ENCODE measurements at places on chromosomes 13 and 19. TPM values are rescaled to one million over a fixed set of nuclear protein-coding genes. Genes with fewer than 3 reads are reported as not detected.

DNA sequence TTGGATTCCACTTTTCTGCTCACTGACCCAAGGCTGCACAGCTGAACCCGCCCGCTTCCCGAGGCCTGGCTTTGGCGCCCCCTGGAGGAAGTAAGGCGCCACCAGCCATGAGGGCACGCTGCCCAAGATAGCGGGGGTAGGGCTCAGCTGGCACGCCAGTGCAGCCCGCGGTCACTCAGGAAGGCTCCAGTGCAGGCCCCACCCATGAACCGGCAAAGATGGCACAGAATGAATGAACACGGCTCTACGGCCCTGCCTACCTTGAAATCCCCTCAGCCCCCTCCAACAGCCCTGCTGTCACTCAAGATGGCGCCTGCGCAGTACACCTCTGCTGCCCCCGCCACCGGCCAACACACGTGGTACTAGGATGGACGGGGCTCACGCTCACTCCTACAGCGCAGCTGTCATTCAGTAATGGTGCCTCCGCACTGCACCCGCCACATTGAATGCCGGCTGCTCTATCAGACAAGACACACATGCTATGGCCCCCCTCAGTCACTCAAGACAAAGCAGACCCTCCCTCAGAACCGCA is 3.0 kb downstream of the PEG3 start:
- peak; percentile 65 for DNase-seq

DNA sequence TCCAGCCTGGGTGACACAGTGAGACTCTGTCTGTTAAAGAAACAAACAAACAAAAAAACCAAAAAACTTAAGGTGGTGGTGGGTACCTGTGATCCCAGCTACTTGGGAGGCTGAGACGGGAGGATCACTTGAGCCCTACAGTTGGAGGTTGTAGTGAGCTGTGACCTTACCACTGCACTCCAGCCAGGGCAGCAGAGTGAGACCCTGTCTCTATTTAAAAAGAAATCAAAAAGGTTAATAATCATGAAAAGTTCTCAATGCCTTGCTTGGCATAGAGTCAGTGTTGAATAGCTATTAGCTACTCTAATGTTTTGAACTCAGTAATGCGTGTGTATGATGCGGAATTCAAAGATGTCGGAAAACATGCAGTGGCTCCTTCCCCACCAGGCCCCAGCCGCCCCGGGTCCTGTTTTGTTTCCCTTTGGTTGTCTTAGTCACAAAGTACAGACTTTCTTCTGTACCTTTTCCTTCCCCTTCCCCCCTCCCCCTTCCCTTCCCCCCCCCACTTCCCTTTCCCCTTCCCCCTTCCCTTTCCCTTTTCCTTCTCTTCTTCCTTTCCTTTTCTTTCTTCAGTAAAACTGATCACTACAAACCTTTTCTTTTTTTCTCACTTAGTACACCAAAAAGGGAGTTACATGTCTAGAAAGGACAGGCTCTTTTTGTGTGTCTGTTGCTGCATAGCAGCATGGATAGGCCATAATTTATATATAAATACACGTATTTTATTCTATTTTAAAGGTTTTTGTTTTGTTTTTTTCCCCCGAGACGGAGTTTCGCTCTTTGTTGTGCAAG is 35.2 kb downstream of the DNM2 start:
- DNase-seq: no peak

The DAND5 gene
- 1.1 TPM for total RNA-seq

DNA sequence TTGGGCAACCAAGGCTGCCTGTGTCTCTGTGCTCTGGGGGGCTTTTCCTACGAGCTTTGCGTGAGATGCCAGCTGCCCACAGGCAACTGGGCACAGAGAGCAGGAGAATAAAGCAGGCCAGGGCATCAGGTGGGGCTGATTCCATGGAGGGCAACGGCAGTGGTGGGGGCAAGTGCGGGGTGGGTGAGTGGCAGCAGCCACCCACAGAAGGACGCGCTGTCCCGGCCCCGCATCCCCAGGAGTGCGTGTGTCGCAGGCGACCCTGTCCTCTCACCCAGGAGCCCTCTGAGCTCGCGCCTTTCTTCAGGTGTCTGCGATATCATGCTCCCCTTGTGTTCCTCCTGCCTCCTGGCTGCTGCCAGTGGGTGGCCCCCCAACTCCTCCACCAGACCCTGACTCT is 67.4 kb downstream of the MCF2L start:
- no peak for DNase-seq

DNA sequence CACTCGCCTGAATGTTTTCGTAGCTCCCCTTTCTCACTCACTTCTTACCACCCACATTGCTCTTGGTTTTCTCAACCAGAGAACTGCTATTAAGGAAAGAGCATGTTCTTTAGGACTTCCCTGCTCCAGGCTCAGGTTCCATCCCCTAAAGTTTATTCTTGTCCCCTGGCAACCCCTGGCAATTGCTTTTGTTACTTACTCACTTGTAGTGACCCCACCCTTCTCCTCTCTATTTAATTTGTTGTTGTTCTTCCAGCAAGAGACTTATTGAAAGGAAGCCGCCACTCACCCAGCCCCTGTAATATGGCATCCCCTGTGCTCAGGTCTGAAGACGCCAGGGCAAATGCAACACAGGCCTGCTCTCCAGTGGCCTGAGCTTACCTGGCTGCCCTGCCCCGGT is 233.7 kb upstream of the SOX21 start:
- DNase-seq: no peak

- DNase-seq: no peak
These were observed 242.5 kb upstream of the SERP2 start for GRCh38 chr13:44131069-44131614.

DNA sequence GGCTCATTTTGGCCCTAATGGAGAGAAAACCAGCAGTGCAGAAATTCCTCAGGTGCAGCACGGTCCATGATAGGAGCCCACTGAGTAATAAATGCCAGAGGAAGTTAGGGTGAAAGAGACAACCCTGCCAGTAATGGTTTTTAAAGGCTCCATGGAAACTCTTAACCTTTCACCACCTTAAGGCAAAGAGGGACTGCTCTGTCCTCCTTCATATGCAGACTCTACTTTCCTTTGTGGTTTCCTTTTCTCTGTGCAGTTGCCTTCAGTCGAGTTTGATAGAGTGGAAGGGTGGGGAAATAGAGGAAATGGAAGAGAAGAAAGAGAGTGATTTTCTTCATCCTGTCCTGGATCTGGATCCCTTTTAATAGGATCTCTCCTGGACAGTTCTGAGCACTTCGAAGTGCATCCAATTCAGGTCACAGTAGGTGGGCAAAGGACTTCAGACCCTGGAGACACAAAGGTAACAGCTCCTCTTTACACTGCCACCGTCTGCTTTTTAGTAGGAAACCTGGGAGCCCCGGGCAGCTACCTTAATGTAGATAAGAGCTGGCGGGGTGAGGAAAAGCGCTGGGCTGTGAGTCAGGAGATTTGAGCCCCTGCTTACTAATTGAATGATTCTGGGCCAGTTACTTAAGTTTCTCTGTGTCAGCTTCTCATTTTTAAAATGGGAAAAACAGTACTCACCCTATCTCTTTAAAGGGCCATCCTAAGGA is 294.8 kb downstream of the KCNRG start:
- no peak for DNase-seq

GRCh38 chr19:49148784-49149651 is 6.2 kb downstream of the HRC start:
- peak; percentile 99 for DNase-seq

DNA sequence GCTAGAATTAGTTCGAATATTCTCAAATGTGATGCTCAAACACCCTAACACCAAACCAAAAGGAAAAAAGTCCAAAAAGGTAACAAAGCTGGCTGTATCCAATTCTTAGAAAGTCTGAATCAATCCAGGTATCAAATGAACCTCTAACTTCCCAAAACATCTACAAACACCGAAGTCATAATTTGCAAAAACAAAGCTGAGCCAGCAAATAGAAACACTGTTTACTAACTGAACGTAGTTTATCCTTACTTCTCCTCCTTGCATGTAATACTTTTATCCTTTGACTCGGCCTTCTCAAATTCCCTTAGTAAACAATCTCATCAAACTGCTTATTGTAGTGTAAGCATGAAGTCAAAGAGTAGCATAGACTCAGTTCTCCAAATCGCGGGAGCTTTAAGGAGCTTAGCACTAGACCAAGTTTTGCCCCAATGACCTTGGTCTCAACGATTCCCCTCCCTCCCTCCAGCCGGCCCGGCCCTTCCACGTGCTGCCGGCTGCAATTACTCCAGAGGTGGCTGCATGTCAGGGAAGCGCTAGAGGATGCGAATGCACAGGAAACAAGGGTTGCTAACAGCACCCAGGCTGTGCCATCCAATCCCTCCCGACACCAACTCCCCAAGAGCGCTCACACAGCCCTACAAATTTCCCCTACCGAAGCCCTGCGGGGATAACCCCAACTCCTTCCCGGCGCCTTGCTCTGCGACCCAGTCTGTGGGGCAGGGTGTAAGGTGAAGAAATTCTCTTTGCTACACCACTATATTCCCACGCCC is 693 bp downstream of the XPO4 start:
- DNase-seq: peak; percentile 55

GRCh38 chr19:10112037-10112761 is 706 bp downstream of the P2RY11 start:
- peak; percentile 22 for DNase-seq

DNA sequence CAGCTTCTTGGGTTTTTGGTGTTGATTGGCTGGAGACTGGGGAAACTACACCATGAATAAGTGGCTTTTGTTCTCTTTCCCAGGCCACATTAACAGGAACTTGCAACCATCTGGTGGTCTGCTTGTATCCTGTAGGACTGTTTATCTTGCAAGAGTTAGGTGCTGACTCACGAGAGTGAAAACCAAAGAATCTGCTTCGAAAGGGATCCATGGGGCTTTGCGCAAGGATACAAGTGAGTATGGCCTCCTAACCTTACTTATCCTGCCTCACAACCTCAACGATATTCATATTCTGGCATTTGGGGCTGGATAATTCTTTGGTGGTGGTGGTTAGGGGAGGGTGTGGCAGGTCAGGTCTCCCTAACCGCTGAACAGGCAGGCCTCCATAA is 4.7 kb upstream of the SIGLECL1 start:
- DNase-seq: peak; percentile 46

The ZNF266 gene
- total RNA-seq: 31.9 TPM

DNA sequence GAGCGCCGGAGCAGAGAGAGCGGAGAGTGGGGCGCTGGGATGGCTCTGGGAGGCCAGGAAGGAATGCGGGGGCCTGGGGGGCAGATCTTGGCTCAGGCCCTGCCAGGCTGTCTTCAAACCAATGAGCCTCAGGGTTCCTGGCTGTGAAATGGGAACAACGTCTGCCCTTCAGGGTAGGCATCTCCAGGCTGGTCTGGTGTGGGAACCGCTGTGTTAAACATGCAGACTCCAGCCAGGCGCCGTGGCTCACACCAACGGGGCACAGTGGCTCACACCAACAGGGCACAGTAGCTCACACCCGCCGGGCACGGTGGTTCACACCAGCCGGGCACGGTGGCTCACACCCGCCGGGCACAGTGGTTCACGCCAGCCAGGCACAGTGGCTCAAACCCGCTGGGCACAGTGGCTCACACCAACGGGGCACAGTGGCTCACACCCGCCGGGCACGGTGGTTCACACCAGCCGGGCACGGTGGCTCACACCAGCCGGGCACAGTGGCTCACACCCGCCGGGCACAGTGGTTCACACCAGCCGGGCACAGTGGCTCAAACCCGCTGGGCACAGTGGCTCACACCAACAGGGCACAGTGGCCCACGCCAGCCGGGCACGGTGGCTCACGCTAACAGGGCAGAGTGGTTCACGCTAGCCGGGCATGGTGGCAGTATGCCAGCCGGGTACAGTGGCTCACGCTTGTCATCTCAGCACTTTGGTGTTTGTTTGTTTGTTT is 40.1 kb downstream of the EFNA2 start:
- DNase-seq: no peak

- DNase-seq: no peak
These were observed at the start of gene MBOAT7 for GRCh38 chr19:54189145-54189734. Gene MBOAT7, minus strand, starts transcription at chr19:54189580. Its CDS starts 1,072 bp downstream, at chr19:54188508.

GRCh38 chr13:39210961-39211534 is 172.8 kb downstream of the NHLRC3 start:
- DNase-seq: no peak

GRCh38 chr19:31119951-31120690 is 229.1 kb downstream of the TSHZ3 start:
- no peak for DNase-seq

DNA sequence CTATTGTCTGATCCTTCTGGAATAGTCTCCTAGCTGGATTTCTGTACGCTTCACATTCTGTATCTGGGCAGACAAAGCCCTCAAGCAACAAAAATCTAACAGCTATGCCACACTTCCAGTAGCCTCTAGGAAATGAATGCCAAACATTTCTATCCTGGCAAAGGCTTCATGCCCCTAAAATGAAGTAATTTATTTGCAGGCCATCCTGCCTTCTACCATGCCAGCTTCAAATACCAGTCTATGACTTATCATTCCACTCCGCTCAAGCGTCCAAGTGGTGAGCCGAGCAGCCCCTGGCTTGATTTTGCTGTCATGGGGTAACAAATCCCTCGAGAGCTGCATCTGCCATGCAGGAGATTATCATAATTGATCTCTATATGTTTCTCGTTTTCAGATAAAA is 86.9 kb downstream of the LHFPL6 start:
- DNase-seq: no peak
